ENCODE measurements at places on chromosomes 11 and 22.

- DNase-seq: no peak
These were observed 4.1 kb downstream of the SAC3D1 start for GRCh38 chr11:65045061-65045460.

DNA sequence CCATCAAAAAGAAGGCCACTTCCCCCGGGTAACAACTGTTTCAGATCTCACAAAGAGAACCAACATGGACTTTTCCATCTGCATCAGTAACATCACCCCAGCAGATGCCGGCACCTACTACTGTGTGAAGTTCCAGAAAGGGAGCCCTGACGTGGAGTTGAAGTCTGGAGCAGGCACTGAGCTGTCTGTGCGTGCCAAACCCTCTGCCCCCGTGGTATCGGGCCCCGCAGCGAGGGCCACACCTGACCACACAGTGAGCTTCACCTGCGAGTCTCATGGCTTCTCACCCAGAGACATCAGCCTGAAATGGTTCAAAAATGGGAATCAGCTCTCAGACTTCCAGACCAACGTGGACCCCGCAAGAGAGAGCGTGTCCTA lies 3.7 kb downstream of the SEC14L6 start:
- no peak for DNase-seq

DNA sequence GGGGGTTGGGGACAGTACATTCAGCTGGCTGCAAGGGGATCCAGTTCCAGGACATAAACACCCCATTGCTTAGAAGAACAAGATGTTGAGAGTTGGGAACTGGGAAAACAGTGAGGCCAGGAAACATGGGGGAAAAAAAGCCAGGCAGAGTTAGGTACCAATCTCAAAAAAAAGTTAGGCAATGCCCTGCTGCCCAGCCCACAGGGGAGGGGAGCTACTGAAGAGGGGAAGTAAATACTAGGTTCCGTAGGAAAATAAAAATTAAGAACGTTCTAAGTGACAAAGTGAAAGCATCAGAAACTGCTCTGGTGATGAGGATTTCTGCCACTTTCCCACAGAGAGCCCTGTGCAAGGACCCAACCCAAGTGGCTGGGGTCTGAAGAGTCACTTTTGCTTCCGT lies 12.0 kb downstream of the SPTBN2 start:
- DNase-seq: no peak

- DNase-seq: no peak
These were observed 134.7 kb downstream of the CEP164 start for GRCh38 chr11:117462183-117462863.

DNA sequence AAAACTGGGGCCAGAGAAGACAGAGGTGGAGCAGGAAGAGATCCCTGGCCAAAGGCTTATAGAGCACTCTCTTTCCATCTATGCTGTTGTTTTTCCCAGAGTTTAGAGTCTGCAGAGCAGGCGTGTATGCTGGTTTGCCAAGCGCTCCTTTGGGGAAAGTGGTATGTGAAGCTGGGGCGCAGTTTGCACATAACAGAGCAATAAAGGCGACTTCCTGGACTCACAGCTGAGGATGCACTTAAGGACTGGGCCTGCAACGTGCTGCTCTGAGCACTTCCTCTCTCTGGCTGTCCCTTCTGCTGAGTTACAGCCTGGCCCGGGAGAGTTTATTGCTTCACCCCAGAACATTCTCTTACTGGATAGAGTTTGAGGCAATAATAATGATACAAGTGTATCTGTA lies 41.7 kb downstream of the THAP12 start:
- no peak for DNase-seq

DNA sequence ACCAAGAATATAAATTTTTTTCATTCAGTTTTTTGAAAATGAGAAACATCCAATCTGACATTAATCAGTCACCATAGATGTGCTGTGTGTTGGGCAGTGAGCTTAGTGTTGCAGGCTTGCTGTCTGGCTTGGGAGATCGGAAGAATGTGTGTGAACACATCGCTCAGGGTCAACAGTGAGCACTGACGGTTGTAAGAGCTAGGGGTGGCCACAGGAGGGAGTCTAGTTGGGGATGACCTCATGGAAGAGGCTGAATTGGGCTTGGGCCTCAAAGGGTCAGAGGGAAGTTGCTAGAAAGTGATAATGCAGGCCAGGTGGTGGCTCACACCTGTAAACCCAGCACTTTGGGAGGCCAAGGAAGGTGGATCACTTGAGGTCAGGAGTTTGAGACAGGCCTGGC lies 375.4 kb downstream of the DDX10 start:
- no peak for DNase-seq

DNA sequence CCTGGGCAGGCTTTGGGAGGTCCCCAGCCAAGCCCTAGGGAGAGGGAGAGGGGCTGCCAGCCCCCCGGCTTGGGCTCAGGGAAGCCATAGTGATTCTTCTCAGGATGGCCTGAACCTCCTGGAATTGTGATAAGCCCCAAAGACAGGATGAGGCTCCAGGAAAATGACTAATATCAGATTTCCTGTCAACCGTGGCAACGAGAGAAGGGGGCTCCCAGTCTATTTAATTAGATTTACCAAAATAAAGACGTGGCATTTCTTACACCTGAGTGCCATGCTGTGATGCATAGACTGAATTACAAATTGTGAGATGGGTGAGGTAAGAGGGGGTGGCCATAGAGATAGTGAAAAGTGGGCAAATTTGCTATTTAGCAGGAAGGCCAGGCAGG lies 20.4 kb downstream of the SERPINH1 start:
- no peak for DNase-seq

- no peak for DNase-seq
These were observed 898.3 kb downstream of the BRD1 start for GRCh38 chr22:48929276-48929790.

GRCh38 chr11:27309046-27309445 lies 54.0 kb downstream of the CCDC34 start:
- DNase-seq: no peak

DNA sequence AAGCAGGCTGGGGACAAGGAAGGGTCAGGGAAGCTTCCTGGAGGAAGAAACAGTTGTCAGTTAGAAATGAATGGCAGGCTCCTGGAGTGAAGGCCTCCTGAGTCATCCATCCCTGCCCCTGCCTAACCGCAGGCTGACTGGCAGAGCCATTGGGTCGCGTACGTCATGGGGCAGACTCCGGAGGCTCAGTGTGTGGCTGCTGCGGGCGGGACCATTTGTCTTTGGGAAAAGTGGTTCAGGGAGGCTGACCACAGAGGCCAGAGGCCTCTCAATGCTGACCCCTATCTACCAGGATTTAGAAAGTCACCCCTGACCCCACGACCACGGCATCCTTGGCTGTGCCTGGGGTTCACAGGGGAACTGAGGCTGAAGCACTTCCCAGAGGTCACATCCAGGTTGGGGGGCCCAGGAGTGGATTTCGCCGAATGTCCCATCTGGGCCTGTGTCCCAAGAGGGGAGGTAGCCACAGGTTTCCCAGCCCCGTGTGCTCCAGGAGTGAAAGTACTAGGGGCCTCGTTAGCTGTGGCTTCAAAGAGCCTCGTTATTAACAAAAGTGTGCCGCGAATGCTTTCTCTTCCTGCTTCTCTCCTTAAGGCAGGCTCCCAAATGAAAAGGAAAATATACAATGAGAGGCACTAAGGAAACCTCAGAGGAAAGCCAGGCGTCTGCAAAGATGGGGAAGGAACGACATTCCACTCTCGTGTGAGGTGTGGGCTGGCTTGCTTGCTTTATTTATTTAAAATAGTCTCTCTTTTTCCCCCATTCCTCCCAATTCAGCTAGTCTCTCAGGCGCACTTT lies 58.9 kb downstream of the FLRT1 start:
- no peak for DNase-seq
